Suppressor macrophage (primary cell): ENCODE measurements at places on chromosomes 4 and X.

DNA sequence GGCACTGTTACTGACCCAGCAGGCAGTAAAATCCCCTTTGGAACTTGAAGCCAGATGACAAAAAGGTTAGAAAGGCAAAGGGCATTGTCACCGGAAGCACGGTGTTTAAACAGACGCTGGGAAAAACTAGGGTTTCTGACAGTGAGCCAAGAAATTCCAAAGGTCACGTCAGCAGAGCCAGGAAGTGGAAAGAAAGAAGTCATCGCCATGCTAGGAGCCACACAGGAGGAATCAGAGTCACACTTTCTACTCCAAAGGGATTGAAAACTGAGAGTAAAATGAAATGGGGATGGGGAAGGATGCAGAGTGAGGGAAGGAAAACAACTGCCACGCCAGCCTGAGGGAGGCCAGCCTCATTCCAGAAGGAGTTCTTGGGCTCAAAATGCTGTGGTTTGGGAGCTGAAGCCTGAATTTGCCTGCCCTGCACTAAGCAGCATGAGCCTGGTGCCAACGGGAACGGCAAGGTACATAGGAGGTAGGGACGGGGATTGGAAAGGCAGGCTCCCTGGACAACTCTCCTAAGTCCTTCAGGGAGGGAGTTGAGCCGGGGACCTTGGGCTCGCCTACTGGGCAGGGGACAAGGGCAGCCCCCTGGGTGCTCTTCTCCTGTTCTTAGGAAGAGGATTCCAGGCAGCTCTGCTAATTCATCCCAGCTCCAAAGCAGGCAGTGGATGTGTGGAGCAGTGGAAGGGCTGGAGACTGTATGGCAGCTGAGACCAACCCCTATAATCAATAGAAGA lies 66.8 kb downstream of the SOWAHB start:
- no peak for DNase-seq

- DNase-seq = no peak
These were observed 477.5 kb downstream of the SPRY1 start for GRCh38 chr4:123874063-123874462.

- DNase-seq = no peak
These were observed 1.9 kb downstream of the GK start for GRCh38 chrX:30654989-30655607.

- DNase-seq = no peak
These were observed 24.2 kb downstream of the CNKSR2 start for GRCh38 chrX:21398426-21398825.

DNA sequence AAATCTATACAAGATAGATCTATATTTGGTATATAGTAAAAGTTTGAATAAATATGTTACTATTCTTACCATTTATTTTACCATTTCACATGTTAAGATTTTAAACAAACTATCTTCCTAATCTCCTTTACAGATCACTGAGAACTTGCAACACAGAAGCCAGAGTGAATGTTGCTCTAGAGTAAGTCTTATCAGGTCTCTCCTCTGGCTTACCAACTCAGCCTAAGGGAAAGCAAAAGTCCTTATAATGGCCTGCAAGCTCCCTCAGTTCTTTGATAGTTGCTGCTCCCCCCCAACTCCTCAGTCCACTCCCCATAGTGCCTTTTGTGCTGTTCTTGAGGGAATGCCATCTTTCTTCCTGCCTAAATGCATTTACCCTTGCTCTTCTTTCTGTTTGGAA lies 25.7 kb upstream of the SLC7A11 start:
- no peak for DNase-seq

- DNase-seq = no peak
These were observed 389.9 kb upstream of the EMCN start for GRCh38 chr4:100907465-100908454.
